ENCODE measurements at places on chromosomes 1 and 21.

- peak; percentile 32 for DNase-seq
These were observed 14.4 kb downstream of the CD58 start for GRCh38 chr1:116556289-116557006.

- peak; percentile 60 for DNase-seq
These were observed at the start of gene MAPKAPK2 for GRCh38 chr1:206684478-206685333. Gene MAPKAPK2, plus strand, starts transcription at chr1:206684905. Its CDS starts 325 bp downstream, at chr1:206685230.

DNA sequence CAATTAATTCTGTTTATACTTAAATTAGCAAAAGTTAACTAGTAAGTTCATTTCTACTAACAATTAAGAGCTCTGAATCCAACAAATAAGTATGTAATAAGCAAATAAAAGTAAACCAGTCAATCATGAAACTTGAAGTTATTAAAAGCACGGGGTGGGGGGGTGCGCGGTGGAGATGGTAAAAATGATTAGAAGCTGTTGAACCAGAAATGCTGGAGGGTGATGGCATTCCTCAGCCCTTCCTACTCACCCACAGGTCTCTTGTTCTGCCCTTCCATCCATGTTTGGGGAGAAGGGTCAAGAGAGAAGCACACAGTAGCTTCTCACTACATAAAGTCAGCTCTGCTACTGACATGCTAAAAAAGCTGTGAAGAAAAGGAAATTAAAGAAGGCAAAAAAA lies 63.5 kb downstream of the AKT3 start:
- no peak for DNase-seq

DNA sequence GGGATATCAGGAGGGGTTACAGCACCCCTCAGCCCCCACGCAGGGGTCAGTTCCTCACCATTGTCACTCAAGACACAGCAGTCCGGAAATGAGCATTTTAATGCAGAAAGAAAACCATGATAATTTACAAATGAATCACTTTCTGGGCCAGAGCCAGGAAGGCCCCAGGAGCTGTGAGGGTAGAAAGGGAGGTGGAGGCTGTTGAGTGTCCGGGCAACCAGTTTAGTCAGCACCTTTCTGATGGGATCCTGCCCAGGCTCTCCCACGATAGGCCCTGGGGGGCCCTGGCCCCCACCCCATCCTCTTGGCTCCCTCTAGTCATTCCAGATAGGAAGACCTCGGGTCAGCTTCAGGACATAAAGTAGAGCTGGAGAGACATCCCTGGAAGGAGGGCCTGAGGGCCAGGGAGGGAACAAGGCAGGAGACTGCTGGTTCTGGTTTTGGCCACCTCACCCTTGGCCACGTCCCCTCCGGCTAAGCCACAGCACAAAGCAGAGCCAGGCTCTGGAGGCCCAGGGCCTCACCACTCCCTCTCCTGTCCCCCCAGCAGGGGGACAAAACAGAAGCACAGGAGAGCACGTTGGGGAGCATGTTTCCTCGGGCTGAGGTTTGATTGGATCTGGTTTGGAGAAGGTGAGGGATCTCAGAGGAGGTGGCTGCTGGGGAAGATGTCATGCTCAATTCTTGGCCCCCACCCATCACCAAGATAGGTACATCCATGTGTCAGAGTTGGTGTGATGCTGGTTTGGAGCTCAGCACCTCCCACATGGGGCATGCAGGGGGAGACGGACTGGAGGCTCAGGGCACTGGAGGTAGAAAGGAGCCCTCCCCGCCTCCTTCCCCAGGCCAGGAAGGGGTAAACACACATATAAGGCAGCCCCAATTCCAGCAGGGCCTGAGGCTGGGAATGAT lies 20.6 kb downstream of the ETNK2 start:
- no peak for DNase-seq

- DNase-seq = no peak
These were observed 113.1 kb downstream of the ATP5PO start for GRCh38 chr21:33802481-33802880.

- DNase-seq = no peak
These were observed 226.5 kb downstream of the SDCCAG8 start for GRCh38 chr1:243482141-243483022.

GRCh38 chr1:9047019-9047418 lies 20.8 kb upstream of the SLC2A7 start:
- DNase-seq = no peak

- DNase-seq = no peak
These were observed 9.2 kb upstream of the TFF1 start for GRCh38 chr21:42375506-42375905.

GRCh38 chr1:59506952-59507351 lies 210.1 kb downstream of the FGGY start:
- no peak for DNase-seq

GRCh38 chr1:41353744-41354143 lies 7.5 kb upstream of the FOXO6 start:
- DNase-seq = no peak

DNA sequence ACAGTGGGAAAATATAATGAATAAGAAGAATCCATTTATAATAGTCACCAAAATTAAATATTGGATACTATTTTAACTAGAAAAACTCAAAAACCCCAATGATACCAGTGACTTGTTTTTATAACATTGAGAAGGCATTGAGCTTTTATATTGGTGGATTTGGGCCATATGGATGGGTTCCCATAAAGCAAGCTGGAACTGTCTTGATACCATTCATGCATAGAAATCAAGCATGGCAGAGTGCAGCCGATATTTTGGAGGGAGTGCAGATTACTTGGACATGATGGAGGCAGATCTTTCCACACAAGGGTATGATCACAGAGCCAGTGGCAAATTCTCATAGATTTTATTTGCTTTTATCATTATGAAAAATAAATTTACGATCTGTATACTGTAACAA lies 3.8 kb upstream of the RWDD3 start:
- no peak for DNase-seq

DNA sequence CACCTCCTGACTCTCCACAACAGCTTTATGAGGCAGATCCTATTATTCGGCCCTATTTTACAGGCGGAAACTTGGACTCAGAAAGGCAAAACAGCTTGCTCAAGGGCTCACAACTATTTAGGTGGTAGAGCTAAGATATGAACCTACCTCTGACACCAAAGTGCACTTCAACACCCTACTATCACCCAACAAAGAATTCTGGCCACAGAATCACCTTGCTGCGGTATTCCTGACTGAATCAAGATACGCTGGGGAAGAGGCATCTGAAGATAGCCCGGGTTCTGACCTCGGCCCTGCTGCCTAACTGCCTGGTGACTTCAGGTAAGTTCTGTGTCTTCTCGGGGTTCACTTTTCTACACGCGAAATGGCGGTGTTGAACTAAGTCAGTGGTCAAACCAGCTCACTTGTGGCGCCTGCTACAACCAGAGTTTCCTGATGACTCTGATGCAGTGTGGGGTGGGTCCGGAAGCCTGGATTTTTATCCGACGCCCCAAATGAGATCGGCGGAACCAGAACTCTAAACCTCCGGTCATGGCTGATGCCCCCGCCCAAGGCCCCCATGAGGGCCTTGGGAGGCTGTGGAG lies 608 bp downstream of the PEF1 start:
- DNase-seq = no peak

DNA sequence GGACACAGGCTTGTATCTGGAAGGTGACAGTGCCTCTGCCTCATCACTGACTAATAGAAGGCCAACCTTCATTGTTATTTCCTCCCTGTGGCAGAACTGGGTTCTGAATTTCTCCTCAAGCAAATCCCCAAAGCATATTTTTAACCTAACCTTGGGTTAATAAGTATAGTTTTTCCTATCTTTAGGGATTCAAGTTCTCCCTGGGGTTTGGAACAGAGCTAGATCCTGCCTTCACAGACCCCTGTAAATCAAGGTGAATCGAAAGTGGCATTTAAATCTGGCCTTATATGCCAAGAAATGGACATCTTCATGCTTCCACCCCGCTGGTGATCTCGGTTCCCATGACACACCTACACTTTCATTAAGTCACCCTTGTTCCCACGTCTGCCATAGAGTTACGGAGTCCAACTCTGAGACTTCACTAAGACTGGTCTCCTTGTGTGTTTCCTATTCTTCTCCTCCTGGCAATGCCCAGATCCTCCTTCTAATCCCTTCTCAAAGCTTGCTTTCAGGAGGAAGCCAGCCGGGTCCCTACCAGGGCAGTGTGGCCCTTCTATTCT lies 4.3 kb upstream of the CHI3L2 start:
- no peak for DNase-seq

GRCh38 chr1:206029484-206029883 lies 5.8 kb upstream of the CTSE start:
- no peak for DNase-seq

- DNase-seq = no peak
These were observed 38.8 kb downstream of the VPS45 start for GRCh38 chr1:150106341-150106740.

DNA sequence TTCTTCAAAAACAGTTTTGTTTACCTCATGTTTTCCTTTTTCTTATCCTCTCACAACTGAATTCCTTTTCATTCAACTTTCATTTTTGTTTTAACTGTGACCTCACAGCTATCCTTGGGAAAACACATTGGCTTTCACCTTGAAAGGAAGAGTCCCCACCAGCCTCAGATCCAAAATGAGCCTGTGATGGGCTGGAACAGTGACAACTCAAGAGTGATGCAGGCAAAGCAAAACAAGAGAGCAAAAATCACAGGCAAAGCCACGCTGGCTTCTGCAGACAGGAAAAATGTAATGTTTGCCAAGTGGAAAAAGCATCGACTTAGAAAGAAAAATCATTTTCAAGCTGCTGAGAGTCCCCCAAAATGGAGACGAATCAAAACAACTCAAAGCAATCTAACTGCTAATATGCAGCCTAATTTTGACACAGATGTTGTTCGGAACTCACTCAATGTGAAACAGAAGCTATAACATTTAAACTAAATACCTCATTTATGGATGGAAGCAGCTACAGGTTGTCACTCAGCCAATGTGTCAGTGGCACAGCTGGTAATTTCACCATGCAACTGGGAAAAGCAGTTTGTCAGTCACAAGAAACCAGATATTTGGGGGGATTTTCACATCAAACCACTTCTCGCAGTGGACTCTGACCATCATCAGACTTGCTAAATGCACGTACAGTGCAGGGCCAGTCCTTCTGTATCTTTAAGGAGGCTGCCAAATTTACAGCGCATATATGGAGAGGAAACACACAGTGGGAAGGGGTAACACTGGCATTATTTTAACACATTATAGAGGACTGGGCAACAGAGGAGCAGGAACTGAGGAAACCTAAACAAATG lies 50.7 kb downstream of the ALG14 start:
- DNase-seq = no peak

- no peak for DNase-seq
These were observed 18.1 kb downstream of the SIPA1L2 start for GRCh38 chr1:232611834-232612233.

DNA sequence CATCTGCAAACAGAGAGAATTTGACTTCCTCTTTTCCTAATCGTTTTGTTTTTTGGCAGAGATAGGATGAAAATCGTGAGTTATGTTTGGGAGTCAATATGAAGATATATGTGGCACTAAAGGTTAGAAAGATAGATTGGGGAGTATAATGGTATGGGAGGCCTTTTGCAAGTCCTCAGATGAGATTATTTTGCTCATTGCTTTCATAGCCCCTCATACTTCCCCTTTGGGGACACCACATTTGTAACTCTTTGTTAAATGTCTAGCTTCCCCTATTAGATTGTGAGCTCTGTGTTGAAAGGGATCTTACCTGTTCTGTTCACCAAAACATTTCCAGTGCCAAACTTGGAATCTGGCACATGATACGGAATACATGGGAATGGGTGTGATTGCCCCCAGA lies 30.2 kb downstream of the RAVER2 start:
- DNase-seq = no peak

DNA sequence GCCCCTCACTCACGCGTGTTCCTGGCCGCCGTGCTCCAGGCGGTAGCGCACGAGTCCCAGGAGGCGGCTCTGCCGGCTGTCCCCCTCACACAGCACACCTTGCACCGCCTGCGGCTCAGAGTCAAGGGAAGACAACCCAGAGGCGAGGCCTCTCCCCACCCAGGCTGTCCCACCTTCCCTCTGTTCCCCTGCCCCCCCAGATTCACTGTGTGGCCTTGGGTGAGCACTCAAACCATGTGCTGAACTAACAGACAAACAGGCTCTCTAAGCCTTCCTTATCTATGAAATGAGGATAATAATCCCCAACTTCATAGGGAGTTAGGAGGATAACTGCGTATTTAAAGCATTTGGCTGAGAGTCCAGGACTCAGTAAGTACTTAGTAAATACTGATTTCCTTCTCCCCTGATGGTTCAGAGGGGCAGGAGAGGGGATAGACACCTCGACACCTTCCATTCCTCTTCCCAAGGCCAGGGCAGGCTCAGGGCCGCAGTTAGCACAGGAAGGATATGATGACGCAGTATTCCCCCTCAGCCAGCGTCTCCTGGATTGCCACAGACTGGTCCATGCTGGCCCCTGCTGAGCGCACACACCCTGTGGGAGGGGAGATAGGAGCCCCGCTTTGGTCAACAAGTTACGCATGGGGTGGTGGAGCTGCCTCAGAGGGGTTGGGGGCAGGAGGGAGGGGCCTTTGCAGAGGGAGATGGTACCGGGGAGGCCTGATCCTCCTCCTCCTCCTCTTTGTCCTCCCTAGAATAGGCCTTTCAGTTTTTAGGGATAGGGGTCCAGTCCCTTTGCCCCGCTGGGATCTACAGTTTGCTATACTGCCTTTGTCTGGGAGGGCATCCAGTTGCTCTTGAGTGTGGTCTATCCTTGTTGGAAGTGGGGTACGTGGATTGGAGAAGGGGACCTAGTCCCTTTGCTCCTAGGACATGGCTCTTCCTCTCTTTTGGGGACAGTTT lies 830 bp downstream of the INPP5B start:
- DNase-seq = no peak

- no peak for DNase-seq
These were observed 306.4 kb downstream of the DUSP10 start for GRCh38 chr1:221435504-221435904.

- no peak for DNase-seq
These were observed 776 bp downstream of the HLCS start for GRCh38 chr21:36965720-36966065.

- DNase-seq = peak; percentile 20
These were observed 1.0 kb downstream of the YOD1 start for GRCh38 chr1:207049974-207050391.

GRCh38 chr1:155897746-155898145 lies 13.4 kb downstream of the RIT1 start:
- DNase-seq = no peak

- DNase-seq = no peak
These were observed 61.0 kb downstream of the POFUT2 start for GRCh38 chr21:45226540-45227326.

DNA sequence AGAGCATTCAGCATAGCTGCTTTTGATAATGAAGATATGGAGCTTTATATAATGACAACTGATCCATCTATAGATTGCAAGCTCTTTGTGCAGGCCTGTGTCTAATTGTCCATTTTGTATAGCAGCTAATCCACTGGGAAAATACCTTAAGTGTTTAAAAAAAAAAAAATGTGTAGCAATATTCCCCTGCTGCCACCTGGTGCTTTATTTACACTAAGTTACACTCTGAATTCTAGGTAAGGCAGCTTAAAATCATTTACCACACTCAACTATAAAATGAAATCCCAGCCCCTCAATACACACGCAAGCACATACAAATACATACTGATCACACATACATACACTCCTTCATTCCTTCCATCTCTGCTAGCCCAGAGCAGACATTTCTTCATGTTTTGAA lies 49.1 kb upstream of the BCL9 start:
- DNase-seq = no peak
